ENCODE measurements at places on chromosomes 1 and 21.

GRCh38 chr1:182041615-182042014 is 19.9 kb downstream of the ZNF648 start:
- no peaks in the 10 kb centered on the region for H3K36me3 ChIP-seq
- H3K27ac ChIP-seq: no peak overlapping the region
- peaks cover 6% of the 10 kb centered on the region for H3K4me1 ChIP-seq

GRCh38 chr1:239233626-239234025 is 152.7 kb upstream of the CHRM3 start:
- no peak overlapping the region for H3K4me3 ChIP-seq
- no peak overlapping the region for H3K27ac ChIP-seq
- DNase-seq: no peak
- H3K27me3 ChIP-seq: no peaks in the 10 kb centered on the region
- no peaks in the 10 kb centered on the region for H3K36me3 ChIP-seq
- no peaks in the 10 kb centered on the region for H3K4me1 ChIP-seq

DNA sequence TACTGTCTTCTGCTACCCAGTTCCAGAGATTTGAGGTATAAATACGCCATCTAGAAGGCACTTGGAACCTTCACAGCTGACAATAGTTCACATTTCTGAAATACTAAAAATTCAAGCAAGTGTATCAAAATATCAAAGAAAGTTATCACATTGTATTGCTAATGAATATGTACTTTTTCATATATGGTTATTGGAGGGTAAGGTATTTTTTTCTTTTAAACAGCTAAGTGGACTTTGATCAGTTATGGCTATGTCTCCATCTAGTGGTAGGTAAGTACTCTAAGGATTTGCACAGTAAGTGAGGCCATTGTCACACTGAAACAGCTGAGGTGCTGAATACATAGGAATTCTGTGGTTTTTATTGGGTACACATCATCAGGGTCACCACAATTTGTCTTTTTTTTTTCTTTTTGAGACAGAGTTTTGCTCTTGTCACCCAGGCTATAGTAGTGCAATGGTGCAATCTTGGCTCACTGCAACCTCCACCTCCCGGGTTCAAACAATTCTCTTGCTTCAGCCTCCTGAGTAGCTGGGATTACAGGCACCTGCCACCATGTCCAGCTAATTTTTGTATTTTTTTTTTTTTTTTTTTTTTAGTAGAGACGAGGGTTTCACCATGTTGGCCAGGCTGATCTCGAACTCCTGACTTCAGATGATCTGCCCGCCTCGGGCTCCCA is 49.1 kb upstream of the CR2 start:
- H3K4me3 ChIP-seq: no peak overlapping the region
- no peaks in the 10 kb centered on the region for H3K36me3 ChIP-seq
- no peaks in the 10 kb centered on the region for H3K4me1 ChIP-seq
- no peak for DNase-seq
- H3K27me3 ChIP-seq: no peaks in the 10 kb centered on the region
- H3K27ac ChIP-seq: no peak overlapping the region

GRCh38 chr1:19661721-19662228 is 2.9 kb upstream of the HTR6 start:
- H3K27me3 ChIP-seq: no peaks in the 10 kb centered on the region
- no peak overlapping the region for H3K4me3 ChIP-seq
- no peaks in the 10 kb centered on the region for H3K36me3 ChIP-seq

DNA sequence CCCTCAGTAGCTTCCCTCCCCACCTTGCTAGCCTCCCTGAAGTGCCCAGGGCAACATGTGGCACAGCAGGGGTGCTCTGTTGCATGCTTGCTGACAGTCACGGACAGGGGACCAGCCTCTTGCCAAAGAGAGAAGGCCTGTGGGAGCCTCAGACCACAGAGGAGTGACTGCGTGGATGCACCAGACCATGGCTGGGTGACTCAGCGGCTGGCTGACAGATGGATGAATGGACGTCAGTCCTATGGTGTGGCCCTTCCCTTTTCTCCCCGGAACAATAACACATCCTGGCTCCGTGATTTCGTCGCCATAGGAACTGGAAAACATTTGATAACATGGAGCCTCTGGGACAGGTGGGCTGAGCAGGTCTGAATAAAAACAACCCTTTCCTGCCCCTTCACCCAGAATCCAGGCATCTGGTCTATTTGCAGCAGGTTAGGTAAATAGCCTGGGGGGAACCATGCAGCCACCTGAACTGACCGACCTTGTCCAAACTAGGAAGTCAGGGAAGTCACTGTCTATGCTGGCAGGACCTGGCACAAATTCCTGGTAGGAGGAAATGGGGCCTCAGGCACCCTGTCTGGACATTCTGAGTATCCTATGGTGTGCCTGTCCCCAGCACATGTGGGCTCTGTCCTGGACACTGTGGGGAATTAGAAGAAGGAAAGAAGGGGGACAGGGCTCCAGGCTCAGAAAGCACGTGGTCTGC is 53.3 kb downstream of the NENF start:
- no peaks in the 10 kb centered on the region for H3K36me3 ChIP-seq
- H3K27me3 ChIP-seq: peaks cover 4% of the 10 kb centered on the region
- H3K4me1 ChIP-seq: no peaks in the 10 kb centered on the region
- H3K4me3 ChIP-seq: no peak overlapping the region

DNA sequence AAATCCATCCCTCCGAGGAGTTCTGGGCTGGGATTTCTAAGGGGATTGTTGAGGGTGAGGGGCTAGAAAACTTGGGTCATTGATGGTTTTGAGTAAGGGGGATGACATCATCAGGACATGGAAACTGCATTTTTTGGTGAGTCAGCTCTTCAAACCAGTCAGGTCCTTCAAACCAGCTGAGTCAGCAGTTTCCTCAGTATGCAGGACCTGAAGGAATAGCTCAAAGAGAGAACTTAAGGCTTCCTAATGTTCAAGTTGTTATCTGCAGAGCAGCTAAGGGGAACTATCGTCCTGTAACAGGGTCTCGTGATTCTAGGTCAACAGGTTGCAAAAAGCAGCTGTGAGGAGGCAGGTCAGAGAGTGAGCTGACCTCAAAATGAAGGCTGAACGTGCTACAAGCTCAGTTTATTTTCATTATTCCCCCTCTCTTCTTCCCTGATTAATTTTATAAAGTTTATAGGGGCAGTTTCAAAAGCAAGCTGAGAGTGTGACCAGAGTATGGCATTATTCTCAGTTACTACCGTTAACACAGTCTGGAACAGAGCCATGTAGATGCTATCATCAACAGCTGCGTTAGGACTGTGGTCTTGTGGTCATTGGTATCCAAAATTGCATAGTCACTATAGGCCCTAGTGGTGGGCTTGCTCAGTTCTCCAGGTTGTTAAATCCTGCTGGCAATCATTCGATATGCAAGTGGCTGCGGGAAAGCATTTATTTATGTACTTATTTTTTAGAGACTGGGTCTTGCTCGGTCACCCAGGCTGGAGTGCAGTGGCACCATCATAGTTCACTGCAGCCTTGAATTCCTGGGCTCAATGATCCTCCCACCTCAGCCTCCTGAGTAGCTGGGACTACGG is 10.7 kb upstream of the SDC3 start:
- H3K4me3 ChIP-seq: no peak overlapping the region
- no peaks in the 10 kb centered on the region for H3K36me3 ChIP-seq
- H3K27me3 ChIP-seq: peaks cover 3% of the 10 kb centered on the region
- no peak overlapping the region for H3K27ac ChIP-seq
- no peaks in the 10 kb centered on the region for H3K4me1 ChIP-seq

DNA sequence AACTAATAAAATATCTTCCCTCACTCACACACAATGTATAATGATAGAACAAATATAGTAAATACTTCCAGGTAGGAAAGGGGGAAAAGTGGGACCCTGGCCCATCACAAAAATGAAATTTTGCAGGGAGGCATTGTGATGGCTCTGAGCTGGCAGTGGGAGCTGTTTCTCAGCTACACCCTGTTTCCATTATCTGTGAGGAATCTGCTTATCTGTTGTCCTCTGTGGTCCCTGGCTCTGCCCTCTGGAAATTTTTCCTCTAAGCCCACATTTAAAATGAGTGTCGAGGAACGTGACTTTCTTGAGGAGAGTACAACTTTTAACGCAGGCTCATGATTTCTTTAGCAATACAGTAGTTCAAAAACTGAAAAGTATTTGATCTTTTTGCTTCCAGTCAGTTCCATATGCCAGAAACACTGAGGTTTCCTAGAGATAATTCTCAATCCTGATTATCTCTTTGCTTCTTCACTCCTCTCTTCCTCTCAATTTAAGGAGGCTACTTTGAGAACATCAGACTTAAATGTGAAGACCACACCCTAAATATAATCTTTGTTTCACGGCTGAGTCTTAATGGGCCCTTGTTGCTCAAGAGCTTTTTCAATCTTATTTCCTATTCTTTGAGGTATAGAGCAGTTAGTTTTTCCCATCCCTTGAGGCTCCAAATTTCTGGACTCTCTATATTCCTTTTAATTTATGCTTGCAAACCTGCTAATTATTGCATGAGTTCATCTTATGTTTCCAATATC is 5.0 kb upstream of the EEIG2 start:
- H3K4me3 ChIP-seq: no peak overlapping the region
- H3K27ac ChIP-seq: no peak overlapping the region
- H3K27me3 ChIP-seq: no peaks in the 10 kb centered on the region
- H3K36me3 ChIP-seq: no peaks in the 10 kb centered on the region

Measured in DND-41 (cell line).